ENCODE measurements at places on chromosomes 5 and 9.

DNA sequence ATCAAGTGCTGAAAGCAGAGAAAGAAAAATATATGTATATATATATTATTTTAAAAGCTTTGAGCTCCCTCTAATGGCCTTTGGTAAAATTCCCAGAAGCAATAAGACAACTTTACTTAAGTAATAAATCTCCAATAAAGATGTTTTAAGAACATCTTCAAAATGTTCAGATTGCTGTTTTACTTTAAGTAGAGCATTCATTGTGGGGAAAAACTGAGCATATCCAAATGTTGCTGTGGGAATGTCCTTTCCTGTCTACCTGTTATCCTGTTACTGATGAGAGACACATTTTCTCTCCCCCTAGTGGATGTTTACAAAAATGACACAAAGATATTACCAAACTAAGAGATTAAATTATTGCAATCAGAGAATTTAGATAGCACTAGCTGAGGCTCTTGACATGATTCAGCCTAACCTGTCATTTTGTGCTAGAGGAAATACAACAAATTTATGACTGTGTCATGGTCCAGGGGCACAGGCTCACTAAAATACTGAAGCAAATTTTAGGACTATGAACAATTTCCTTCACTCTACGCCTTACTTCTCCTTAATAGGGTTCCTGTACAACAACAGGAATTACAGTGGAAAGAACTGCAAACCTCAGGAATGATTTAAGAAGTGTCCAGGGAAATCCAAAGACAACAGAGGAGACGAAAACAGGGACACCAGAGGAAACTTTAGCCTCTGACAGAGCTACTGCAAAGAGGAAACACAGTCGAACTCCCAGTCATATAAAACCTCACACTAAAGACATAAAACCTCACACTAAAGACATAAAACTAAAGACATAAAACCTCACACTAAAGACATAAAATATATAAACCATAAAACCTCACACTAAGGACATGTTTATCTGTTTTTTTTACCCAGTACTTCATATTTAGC is 24.3 kb upstream of the PRRC1 start:
- DNase-seq, result peak; percentile 21

DNA sequence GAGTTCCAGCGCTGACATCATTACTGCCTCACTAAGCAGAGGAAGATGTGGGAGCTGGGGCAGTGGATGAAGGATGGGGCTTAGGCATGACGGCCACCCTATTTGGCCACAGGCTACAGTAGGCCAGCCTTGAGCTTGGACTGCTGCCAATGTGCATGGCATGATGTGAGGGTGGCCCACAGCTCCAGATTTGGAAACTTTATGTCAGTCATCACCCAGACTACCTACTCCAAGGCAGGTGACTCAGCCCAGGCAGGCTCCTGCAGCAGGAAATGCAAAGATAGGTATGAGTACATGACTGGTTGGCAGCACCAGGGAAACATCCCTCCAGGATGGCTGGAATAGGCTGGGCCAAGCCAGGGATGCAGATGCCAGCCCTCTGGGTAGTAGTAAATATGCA is 303.6 kb downstream of the SPOCK1 start:
- no peak for DNase-seq

GRCh38 chr9:27047136-27047535 is 41.7 kb upstream of the LRRC19 start:
- DNase-seq, result no peak

- no peak for DNase-seq
Measured at GRCh38 chr9:92894711-92895362, 17.0 kb upstream of the ZNF484 start.

GRCh38 chr5:55860288-55860687 is 9.1 kb downstream of the IL31RA start:
- no peak for DNase-seq

GRCh38 chr5:137090721-137091120 is 408.4 kb downstream of the SPOCK1 start:
- DNase-seq, result no peak

DNA sequence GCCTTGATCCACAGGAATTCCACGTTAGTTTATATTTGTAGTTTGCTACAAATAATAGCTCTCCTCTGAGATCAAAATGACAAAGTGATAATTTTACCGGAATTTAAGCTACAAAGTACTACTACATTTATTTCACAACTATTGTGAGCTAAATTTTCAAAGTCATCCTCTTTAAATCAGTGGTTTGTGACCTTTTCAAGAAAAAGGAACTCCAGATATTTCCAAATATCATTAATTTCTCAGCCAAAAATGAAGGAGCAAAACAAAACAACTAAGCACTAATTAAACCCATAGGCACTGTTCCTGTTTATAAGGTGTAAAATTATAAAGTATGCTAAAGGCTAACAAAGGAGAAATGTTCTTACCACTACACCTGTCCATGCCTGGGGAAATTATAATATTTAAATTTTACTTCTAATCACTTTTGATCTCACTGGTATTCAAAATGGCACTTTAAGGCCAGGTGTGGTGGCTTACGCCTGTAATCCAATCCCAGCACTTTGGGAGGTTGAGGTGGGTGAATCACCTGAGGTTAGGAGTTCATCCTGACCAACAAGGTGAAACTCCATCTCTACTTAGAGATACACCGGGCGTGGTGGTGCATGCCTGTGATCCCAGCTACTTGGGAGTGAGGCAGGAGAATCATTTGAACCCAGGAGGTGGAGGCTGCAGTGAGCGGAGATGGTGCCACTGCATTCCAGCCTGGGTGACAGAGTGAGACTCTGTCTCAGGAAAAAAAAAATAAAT is 77.5 kb downstream of the CEMIP2 start:
- DNase-seq, result no peak

- DNase-seq, result no peak
Measured at GRCh38 chr5:146005264-146005663, 68.9 kb downstream of the SH3RF2 start.

GRCh38 chr5:178287791-178288105 is 55.1 kb upstream of the PHYKPL start:
- no peak for DNase-seq

DNA sequence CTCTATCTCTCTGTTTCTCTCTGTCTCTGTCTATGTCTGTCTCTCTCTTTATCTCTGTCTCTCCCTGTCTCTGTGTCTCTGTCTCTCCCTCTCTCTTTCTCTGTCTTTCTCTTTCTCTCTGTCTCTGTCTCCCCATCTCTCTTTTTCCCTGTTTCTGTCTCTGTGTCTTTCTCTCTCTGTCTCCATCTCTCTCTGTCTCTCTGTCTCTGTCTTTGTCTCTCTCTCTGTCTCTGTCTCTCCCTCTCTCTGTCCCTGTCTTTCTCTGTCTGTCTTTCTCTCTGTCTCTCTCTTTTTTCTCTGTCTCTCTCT is 2.1 kb upstream of the SLC6A19 start:
- DNase-seq, result no peak

All from activated CD4-positive, alpha-beta T cell treated with anti-CD3 and anti-CD28 coated beads, Interleukin-2, Interleukin-4, amounts not matched to agents 100 ng/mL and 50 ng/mL, durations not matched to agents 16 hours and 8 hours (primary cell).